Epithelial cell of umbilical artery (primary cell): ENCODE measurements at places on chromosomes 6 and 20. TPM values are rescaled to one million over a fixed set of nuclear protein-coding genes. Genes with fewer than 3 reads are reported as not detected.

Gene KHDC1L
- total RNA-seq, result not detected in 2 replicates

Gene GRM1
- total RNA-seq, result not detected in 2 replicates

Gene PEX7
- 6.2 and 8.5 TPM in 2 replicates for total RNA-seq

Gene TDRD6
- not detected in 2 replicates for total RNA-seq

Gene C20orf144
- total RNA-seq, result 0.32 TPM in 1 of 2 replicates, not detected in the other
